Left colon (tissue), 2 donors: ENCODE measurements at places on chromosomes 2 and 18.

DNA sequence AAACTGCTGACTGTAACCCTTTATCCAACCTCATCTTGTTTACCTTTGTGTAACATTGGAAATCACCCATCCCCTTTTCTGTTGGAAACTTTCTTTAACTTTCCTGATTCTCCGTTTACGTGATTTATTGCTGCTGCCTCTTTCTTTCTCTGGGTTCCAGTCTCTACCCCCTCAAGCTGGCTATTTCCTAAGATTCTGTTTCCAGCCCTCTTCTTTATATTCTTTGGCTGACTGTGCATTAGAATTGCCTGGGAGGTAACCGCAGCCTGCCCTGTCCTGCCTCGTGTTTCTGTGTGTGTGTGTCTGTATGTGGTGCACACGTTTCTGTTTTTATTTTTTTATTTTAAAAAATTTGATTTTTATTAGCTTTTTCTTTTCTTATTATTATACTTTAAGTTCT, 229.2 kb downstream of the PLCL1 start:
- no peak for DNase-seq

DNA sequence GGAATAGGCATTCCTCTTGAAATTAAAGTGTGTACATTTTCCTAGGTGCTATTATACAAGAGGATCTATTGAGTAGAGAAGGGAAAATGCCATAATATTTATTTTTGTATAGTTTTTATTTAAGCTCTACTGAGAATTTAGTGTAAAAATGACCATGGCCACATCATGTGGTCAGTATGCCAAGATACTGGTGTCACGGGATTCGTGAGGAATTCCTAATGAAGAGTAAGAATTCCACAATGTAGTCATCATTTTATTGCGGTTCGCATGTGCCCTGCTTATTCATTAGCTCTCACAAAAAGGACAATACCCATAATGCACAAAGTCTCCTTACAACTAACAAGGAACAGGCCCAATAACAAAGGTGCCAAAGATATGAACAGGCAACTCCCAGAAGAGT, 39.3 kb upstream of the PARD3B start:
- no peak for DNase-seq

- DNase-seq, result no peak
Measured at GRCh38 chr2:239964399-239965185, 60.5 kb downstream of the NDUFA10 start.

GRCh38 chr18:10751653-10752052, 225.8 kb downstream of the NAPG start:
- no peak for DNase-seq

DNA sequence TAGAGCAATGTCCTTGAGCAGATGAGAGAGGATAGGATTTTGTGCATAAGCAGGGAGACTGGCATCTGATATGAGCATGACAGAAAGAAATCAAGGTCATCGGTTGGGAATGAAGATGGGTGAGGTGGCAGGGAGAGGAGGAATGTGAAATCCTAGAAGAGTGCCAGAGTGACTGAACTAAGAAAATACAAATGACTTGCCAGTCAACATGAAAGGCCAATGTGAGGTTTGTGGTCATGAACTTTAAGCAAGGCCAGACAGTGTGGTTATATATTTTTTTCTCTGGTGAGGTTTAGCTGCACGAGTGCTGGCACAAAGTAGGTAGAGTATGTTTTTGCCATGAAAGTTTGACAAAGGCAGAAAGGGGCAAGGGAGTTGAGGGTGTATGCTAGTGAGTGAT, 21.2 kb downstream of the QPCT start:
- DNase-seq, result no peak

GRCh38 chr2:42090216-42090615, 42.4 kb downstream of the PKDCC start:
- DNase-seq, result no peak

GRCh38 chr18:2840521-2840920, 6.3 kb upstream of the EMILIN2 start:
- DNase-seq, result no peak

GRCh38 chr2:230097841-230098240, 29.1 kb upstream of the SLC16A14 start:
- DNase-seq, result no peak

DNA sequence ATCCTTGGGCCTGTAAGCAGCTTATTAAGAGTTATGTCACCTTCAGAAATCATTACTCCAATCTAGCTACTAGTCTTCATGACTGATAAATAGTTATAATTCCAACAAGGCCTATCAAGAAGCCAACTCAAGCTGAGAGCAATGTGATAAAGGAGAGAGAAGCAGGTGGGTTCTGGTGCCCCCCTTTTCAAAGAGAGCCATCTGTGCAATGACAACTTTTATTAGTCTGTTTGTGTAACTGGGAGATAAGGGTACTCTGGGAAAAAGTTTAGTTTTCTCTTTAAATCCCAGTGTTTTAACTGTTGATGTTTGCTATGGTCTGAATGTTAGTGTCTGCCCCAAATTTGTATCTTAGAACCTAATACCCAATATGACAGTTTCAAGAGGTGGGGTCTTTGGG, 60.6 kb downstream of the CCDC93 start:
- DNase-seq, result no peak

DNA sequence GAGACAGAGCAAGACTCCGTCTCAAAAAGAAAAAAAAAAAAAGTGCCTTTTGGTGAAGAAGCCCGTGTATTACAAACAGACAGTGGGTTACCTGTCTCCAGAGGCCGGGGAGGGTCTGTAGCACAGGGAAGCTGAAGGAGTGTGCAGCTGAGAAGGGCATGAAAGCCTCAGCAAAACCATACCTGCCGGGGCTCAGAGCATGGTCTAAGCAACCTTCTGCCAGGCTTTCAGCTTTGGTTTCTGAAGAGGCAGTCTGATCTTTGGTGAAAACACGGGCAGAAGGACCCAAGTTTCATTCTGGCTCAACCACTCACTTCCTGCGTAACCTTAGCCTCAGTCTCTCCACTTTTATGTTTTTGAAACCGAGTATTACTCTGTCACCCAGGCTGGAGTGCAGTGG, 21.5 kb downstream of the SH2D6 start:
- DNase-seq, result no peak
